Non-pigmented ciliary epithelial cell (primary cell): ENCODE measurements at places on chromosomes 2 and 18.

- peak; percentile 60 for DNase-seq
These were observed 881.6 kb upstream of the PIK3C3 start for GRCh38 chr18:41073372-41073954.

DNA sequence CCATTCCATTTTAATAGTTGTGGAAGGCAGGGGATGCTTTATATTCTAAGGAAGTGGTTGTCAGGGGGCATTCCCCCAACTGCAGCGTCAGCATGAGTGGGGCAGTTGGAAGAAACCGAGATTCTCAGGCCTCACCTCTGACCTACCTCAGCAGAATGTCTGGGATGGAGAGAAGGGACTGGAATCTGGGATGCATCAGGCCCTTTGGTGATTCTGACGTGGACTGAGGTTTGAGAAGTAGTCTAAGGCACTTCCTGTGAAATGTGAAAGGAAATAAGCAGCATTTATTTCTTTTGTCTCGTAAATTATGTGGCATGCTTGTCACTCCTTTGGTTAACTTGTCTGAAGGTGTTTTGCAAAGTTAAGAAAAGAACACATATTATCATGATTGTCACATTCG, 540.7 kb upstream of the NETO1 start:
- DNase-seq = no peak

DNA sequence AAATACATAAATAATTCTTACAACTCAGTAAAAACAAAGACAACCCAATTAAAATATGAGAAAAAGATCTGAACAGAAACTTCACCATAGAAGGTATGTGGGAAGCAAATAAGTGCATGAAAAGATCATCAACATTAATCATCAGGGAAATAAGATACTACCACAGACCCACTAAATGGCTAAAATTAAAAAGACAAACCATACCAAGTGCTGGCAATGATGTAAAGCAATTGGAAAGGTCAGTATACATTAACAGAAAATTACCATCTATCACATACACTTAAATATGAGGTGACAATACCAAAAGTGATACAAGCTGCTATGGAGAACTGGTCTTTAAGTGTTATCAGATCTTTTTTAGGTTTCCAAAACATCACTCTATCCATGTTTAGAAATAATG, 44.7 kb downstream of the TTR start:
- no peak for DNase-seq

DNA sequence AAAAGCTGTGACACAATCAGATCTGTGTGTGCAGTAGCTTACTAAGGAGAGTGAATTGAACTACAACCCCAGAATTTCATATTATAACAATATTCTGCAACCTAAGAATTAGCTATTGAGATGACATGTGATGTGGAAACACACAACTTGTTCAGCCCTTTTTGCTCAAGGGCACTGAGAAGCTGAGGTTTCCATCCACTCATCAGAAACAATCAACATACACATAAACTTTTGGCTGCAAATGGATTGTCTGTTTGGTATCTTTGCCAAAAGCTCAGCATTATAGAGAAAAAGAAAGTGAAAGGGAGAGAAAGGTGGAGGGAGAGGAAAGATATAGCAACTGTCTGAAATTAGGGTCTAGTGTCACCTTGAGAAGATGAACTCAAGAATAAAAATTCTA, 117.2 kb upstream of the KLF7 start:
- no peak for DNase-seq
